Stimulated activated CD4-positive, alpha-beta T cell treated with anti-CD3 and anti-CD28 coated beads, Interleukin-1b, Interleukin-23, amount 100 ng/mL, for 4 hours (primary cell): ENCODE measurements at places on chromosomes 5 and 9.

DNA sequence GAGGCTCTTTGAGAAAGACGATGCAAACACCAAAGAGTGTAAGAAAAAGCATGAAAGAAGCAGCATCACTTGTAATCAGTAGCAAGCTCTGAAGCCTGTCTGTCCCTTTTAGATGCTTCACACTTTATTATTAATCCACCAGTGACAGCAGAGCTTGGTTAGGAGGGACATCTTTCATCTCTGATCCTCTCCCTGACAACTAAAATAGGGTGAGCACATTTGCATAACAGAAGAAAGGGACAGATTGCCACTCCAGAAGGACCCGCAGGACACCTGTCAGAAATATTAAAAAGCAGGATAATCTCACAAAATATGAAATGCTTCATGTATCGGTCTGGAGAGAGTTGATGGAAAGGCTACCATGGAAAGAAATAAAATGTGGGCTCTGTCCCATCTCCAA, 71.4 kb upstream of the MAP1B start:
- no peak for DNase-seq

- DNase-seq, result no peak
These were observed 817.1 kb upstream of the CDH9 start for GRCh38 chr5:27855491-27855890.

DNA sequence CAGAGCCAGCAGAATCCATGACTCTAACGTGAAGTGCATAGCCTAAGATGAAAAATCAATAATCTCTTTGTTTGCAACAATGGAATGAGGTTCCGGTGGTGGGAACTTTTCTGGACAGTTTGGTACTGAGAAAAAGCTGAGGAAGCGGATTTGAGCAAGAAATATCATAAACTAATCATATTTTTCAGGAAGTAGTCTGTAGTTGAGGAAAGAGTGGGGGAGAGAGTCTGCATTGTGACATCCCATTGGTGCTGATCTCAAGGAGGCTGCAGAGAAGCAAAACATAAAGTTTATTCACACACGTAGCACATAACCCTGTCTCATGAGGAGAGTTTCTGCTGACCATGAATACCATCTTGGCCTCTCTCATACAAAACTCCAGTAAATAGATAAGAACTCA, 15.8 kb upstream of the FCHO2 start:
- DNase-seq, result no peak

DNA sequence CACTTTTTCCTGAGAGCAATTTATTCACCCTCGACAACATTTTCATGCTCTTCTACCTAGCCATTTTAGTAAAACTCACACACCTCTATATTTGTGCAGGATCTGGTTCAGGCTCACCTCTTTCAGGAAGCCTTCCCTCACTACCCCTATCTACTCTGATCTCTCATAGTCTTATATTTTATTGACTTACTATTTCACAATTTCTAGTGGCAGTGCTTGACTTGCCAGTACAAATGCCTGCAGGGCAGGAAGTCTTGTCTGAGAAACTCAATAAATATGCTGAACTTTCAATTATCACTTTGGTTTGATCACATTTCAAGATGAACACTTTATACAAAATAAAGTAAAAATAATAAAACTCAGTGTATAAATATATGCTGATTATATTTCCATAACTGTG, 226.8 kb downstream of the CETN3 start:
- no peak for DNase-seq

DNA sequence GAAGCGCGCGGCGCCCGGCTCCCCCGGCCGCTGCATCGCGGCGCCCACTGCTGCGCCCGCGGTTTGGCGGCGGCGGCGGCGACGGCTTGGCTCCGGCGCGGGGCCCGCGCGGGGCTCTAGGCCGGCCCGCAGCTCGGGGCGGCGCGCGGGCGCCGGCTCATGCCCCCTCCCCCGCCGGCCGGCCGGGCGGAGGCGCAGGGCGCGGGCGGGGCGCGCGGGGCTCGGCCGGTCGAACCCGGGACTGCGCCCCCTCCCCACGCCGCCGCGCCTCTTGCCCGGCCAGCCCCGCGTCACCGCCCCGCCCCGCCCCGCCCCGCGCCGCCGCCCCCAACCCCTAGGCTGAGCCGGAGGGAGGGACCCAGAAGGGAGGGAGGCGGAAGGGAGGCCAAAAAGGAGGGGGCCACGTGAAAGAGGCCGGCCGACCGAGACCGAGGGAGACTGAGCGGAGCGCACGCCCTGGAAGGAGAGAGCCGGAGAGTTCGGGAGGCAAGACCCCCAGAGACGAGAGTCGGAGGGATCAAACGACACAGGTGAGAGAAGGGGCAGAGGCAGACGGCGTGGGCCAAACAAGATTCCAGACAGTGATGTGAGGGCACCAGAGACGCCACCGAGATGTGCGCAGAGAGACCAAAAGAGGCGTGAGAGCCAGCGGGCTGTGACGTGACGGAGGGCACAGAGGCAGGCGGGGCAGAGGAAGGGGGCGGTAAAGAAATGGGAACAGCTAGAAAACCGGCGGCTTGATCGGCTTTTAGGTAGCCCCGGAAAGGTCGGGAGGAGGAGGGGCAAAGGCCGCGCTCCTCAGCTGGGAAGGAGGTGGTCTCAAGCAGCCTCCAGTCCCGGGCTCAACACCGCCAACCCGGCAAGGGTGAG, at the start of gene BARX1:
BARX1 (minus strand) TSS at position 245 of the 870 bp plus-strand sequence; CDS start at position 36, 209 bp downstream.
- no peak for DNase-seq

DNA sequence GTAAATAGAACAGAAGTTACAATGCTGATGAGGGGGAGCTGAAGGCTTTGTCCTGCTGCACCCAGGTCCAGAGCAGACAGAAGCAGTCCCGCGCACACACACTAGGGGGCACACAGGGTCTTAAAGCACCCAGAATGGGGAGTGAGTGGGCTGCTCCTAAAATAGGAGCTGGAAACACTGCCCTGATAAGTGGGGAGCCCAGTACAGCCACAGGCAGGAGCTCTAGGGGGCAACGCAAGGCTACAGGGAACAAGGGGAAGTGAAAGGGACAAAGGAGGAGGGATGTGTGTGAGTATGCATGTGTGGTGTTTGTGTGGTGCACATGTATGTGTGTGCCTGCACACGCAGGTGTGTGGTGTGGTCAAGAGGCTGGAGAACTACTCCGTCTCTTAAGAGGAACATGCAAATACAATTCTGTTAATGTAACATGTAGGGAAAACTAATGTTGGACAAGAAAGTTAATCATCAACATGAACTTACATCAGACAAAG, 191.5 kb downstream of the ROR2 start:
- DNase-seq, result no peak

GRCh38 chr9:129685220-129685932, 19.9 kb downstream of the PRRX2 start:
- no peak for DNase-seq

DNA sequence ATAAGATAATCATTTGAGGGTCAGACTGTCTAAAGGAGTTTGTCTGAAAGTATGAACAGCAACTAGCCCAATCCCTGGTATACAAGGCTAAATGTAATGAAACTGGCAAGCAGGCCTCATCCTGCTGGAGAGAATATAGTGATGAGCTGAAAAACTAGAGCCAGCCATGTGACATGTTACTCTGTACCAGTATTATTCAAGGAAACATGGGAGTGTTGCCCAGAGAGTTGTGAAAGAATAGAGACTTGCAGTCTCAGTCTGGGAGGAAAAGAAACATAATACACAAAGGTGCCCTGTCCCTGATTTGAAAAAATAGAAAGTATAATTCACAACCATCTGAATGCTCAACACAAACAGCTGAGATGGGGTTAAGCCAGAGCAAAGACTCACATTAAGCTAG, 37.9 kb upstream of the HTR1A start:
- no peak for DNase-seq

- DNase-seq, result no peak
These were observed at the start of gene PTCH1 for GRCh38 chr9:95516734-95517558. PTCH1 (minus strand) TSS chr9:95516971.

DNA sequence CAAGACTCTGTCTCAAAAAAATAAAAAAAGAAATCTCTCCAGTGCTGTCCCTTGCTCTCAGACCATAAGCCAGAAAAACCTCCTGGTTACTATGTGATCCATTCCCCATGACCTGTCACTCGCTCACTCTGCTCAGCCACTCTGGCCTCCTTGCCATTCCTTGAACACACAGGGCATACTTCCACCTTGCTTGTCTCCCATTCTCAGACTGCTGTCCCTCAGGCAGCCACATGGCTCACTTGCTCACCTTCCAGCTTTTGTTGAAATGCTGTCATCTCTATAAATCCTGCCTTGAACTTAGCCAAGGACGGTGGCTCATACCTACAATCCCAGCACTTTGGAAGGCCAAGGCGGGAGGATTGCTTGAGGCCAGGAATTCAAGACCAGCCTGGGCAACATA, 82.9 kb downstream of the UGCG start:
- no peak for DNase-seq

GRCh38 chr9:78021697-78022096, 9.9 kb downstream of the GNAQ start:
- DNase-seq, result no peak
